ENCODE measurements at places on chromosomes 3 and 15. TPM values are rescaled to one million over a fixed set of nuclear protein-coding genes. Genes with fewer than 3 reads are reported as not detected.

DNA sequence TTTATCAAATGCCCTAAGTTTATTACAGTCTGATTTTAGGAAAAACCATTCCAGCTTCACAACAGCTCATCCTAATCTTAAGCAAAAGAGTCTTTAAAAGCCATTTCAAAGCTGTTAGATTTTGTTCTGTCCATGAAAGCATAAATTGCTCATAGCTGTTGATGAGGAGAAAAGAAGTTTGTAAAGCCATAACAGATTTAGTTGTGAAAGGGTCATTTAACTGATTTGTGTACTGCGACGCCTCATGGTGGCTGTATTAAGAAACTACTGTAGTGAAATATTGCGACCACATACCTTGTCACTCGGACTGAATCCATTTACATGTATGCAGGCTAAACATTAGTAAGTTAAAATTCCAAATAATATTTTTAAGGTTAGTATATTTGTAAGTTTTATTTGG is 20.9 kb downstream of the BBX start:
- no peaks in the 10 kb centered on the region for H3K4me1 ChIP-seq
- no peaks in the 10 kb centered on the region for H3K36me3 ChIP-seq

CHP1 gene
- 85.5 TPM for polyA plus RNA-seq

ZNF35 gene
- 2.6 TPM for polyA plus RNA-seq

CYP11A1 gene
- 2.7 TPM for polyA plus RNA-seq

CKMT1B gene
- polyA plus RNA-seq, result 9.2 TPM
